ENCODE measurements at places on chromosomes 3 and 15.

DNA sequence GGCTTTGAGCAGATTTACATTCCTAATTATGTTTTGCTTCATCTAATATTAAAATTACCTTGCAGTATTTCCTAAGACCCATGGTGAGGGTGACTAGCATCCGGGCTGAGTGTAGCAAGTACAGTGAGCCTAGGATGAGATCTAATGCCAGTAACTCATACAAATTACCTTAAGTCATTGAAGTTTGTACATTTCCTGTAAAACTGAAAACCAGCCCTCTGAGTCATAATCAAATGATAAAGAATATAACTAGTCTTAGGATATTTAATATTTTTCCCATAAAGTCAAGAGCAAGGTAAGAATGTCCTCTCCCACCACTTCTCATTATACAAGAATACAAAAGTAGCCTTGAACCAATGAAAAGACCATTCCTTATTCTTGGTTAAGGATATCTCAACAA, 54.8 kb upstream of the CHRM5 start:
- no peak for DNase-seq

DNA sequence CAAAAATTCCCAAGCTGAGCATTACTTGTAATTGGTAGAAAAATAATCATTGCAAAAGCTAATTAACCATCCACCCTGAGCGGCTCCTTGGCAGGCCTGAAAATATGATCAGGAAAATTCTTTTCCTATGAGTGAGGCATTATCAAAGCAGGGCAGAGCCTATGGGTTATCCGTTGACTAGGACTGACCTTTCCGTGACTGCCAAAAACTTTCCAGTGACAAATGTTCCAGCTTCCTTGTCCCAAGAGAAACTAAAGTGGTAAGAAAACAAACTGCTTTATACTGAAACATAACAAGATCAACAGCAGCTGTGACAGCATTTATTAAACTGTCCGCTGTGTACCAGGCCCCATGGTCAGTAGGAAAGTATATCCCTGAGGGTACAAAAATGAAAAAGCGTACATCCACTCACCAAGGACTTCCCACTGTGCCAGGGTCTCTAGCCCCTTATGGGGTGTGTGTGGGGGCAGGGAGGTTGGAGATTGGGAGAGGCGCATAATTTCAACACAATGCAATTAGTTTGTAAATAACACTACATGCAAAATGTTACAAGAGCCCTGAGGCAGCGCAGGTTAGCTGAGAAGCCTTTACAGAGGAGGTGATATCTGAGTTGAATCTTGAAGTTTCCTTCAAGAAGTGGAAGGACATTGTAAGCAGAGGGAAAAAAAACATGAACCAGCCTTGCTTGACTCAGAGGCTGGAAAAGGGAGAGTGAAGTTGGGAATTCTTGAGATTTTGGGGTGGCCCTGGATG, 8.5 kb downstream of the LIPC start:
- DNase-seq: no peak

GRCh38 chr3:55658690-55659562, 171.8 kb upstream of the WNT5A start:
- DNase-seq: no peak

DNA sequence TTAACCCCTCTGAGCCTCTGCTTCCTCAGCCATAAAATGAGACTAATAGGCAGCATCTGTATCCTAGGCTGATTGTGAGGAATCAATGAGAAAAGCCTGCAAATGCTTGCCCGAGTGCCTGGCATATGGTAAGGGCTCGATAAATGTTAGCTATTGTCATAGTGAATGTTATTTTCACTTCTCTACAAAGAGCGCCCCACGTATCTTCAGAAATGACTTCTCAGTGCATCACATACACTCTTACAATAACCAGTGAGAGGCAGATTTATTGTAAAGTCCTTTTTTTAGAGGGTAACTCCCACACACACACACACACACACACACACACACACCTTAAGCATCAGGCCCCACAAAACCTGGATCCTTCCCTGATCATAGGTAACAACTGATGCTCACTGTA, 60.5 kb upstream of the SPATA12 start:
- DNase-seq: no peak

- DNase-seq: no peak
These were observed 208.3 kb upstream of the SLITRK3 start for GRCh38 chr3:165404357-165405027.

- DNase-seq: peak; percentile 0
These were observed 8.5 kb downstream of the CRBN start for GRCh38 chr3:3170998-3171397.

- DNase-seq: no peak
These were observed 307.0 kb upstream of the ROPN1 start for GRCh38 chr3:124298951-124299350.

DNA sequence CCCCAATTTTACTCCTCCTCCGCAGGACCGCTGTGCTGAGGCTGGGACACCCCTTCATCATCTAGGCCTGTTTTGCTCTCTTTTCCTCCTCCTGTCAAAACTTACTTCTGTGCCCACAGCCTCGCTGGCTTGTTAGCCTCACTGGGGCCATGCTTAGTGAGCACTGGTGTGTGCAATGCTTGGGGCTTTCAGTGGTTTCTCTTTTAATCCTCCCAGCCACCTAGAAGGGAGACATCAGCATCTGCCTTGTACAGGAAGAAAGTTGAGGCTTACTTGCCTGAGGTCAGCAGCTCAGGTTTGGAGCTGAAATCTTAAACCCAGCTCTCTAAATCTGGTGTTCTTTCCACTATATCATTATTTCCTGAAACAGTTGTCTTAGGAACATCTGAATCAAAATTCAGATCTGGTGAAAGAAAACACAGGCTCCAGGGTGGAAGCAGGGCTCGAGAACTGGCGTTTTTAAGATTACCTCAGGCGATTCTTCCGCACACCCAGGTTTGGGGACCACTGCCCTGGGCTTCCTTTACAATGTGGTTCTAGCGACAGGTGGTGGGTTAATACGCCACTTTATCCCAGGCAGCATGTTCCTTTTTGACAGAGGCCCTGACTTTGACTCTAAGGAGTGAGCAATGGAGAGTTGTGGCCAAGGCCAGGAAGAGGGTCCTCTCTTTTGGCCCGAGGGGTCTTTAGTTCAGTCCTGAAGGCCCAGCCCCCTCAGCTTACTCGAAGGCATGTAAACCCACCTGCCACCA, 3.8 kb downstream of the THSD4 start:
- DNase-seq: no peak

DNA sequence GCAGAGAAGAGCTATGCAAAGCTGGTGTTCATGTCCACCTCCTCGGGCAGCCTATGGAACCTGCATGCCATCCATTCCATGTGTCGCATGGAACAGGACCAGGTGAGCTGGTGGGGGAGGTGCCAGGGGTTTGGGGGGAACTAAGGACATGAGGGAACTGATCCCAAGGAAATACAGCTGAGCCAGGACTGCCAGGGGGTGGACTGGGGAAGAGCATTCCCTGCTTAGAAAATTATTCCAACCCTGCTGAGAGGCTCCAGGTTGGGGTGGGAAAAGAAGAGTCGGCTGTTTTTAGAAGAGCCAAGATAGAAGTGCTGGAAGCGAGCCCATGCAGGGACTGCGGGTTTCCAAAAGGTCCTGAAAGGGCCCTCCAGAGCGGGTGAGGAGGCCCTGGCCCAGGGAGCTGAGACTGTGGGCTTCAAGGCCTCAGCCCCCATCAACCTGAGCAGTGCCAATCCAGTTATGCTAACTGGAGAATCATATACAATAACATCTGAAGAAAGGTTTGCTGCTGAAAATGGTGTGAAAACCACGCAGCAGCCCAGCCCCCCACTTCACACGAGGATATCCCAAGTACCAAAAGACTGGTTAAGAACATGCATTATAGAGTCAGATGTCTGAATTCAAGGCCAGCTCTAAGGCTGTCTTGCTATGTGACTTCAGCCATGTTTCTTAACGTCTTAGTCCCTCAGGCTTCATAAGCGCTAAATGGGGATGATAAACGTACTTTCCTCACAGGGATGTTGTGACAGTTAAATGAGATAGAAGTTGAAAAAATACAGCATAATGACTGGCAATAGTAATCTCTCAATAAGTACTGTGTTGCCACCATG, 7.8 kb downstream of the DISP2 start:
- no peak for DNase-seq

DNA sequence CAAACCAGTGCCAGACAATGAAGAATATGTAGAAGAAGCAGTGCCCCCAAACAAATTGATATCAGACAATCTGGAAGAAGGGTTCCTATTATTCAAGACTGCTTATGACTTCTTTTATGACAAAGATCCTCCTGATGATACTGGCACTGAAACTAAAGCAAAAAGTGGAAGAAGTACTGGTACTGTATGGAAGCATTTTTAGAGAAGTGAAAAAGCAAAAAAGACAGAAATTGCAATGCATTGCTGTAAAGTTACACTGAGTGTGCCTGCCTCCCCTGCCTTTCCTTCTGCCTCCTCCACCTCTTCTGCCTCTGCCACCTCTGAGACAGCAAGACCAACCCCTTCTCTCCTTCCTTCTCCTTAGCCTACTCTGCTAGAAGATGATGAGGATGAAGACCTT, 167.6 kb downstream of the PLCL2 start:
- no peak for DNase-seq

DNA sequence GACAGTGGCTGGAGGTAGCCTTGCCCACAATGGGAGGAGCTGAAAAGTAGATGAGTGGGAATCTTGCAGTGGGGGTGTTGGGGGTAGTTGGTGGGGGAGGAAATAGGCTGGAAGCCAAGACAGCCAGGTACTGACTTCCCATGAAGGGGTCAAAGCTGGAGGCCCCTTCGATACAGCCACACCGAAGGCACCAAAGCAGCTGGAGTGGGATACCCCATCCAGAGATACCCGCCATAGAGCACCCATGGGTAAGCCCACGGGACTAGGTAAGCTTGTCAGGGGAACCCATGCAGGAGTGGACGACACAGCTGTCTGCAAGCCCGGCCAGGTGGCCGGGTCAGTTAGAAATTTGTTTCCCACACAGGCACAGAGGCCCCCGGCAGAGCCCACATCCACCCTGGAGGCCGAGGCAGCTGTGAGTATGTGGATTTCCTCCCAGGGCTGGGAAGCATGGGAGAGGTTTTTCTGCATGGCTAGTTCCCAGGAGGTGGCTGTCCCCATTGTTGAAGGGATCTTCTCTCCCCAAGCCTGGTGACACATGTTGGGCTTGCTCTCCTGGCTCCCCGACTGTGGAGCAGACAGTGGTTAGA, 28.6 kb downstream of the PRR23E start:
- no peak for DNase-seq

DNA sequence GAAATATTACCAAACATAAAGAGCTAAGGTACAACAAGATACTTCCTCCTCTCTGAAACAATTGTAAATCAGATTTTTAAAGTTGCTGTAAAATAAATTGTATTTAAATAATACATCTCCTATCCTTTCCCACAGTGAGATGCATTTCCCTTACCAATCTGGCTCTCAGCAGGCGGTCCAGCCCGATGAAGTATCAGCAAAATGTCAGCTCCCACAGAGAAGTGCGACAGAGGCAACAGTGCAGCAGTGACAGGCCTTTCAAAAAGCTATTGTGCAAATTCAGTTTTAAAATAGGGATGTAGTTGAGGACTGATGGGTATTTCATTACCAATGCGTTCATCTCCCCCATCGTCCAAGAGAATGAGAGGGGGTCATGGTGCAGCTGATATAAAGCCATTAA, 733.2 kb upstream of the GOLIM4 start:
- DNase-seq: peak; percentile 17

- DNase-seq: no peak
These were observed 129.3 kb upstream of the TPM1 start for GRCh38 chr15:62913246-62913645.

- DNase-seq: no peak
These were observed 68.9 kb downstream of the SMAD3 start for GRCh38 chr15:67134067-67134838.

DNA sequence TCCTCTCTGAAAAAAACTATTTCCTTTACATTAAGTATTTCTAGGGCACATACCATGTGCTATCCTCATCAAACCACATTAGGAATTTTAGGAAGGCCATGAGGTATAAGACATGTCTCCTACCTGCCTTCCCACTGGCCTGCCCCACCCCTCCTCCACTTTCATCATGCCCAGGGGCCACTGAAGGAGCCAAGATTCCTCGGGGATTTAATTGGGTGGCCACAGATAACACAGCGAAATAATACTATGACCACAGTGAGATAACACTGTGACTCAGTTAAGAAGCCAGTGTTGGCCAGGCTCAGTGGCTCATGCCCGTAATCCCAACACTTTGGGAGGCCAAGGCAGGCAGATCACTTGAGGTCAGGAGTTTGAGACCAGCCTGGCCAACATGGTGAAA, 9.8 kb upstream of the BMF start:
- DNase-seq: no peak

DNA sequence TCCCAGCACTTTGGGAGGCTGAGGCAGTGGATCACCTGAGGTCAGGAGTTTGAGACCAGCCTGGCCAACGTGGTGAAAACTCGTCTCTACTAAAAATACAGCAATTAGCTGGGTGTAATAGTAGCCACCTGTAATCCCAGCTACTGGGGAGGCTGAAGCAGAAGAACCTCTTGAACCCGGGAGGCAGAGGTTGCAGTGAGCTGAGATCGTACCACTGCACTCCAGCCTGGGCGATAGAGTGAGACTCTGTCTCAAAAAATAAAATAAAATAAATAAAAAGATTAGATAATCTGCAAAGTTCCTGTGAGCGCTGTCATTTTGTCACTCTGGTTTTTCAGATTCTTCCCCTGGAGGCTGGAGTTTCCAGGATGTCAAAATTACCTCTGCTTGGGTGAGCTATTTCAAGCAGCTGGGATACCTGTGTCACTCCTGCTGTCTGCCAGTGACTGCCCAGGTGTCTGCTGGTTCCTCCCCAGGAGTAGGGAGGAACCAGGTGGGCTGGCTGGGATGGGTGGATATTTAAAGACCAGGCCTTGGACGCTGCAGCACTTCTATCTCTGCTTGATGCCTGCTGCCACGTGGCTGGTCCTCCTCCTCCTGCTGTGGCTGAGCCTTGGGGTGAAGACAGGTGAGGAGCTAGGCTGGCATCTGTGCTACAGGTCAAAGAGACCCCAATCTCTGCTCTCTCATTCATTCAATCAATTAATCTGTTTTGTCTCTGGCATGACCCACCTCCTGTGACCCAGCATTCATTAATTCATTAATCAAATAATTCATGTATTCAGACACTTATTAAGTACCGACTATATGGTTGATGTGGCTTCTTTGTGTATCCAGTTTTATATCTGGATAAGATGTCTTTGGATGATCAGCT, 19.5 kb upstream of the MUC20 start:
- DNase-seq: no peak

DNA sequence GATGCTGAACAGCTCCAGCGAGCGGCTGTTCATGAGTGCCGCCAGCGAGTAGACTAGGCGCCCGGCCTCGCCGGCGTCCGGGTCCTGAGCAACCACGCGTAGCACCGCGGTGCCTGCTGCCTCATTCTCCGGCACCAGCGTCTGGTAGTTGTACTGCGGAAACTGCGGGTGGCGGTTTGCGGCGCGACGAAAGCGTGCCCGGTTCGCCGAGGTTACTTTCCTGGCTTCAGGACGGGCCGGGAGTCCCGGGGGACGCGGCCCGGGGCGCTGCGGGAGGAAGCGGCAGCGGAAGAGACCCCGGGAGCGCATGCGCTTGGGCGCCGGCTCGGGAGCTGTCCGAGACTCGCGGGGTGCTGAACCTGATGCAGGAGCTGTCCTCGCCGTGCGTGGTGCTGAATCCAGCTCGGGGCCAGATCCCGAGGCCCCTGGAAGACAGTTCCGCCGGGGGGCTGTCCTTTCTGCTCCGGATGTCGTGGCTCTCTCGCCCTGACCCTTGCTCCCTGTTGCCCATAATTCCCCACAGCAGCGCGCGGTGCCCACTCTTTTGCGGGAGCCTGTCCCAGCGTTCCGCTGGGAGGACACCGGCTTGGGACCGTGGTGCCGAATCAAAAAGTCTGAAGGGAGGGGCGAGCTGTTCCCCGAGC, 1.1 kb downstream of the CELSR3 start:
- DNase-seq: no peak

GRCh38 chr15:49697121-49697520, 76.3 kb downstream of the DTWD1 start:
- DNase-seq: no peak

- no peak for DNase-seq
These were observed 746.6 kb upstream of the CFAP20DC start for GRCh38 chr3:59796456-59796855.
